ENCODE measurements at places on chromosomes 3 and 15.

DNA sequence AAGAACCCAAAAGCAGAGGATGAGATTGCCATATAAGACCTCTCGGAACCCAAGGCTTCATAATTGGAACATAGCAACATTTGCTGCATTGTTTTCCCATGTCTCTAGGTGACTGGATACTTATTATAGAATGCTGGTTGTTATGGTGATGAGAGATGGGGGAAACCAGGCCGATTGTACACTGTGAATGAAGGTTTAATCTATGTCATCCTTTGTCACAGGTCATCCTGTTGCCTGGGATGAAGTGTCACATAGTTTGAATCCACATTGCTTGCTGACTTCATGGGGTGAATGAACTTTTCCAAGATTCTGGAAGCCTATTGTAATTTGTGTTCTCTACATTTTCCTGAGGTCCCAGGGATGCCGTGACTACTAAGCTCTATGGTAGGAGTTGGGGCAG is 41.8 kb downstream of the CLEC3B start:
- DNase-seq, result no peak

DNA sequence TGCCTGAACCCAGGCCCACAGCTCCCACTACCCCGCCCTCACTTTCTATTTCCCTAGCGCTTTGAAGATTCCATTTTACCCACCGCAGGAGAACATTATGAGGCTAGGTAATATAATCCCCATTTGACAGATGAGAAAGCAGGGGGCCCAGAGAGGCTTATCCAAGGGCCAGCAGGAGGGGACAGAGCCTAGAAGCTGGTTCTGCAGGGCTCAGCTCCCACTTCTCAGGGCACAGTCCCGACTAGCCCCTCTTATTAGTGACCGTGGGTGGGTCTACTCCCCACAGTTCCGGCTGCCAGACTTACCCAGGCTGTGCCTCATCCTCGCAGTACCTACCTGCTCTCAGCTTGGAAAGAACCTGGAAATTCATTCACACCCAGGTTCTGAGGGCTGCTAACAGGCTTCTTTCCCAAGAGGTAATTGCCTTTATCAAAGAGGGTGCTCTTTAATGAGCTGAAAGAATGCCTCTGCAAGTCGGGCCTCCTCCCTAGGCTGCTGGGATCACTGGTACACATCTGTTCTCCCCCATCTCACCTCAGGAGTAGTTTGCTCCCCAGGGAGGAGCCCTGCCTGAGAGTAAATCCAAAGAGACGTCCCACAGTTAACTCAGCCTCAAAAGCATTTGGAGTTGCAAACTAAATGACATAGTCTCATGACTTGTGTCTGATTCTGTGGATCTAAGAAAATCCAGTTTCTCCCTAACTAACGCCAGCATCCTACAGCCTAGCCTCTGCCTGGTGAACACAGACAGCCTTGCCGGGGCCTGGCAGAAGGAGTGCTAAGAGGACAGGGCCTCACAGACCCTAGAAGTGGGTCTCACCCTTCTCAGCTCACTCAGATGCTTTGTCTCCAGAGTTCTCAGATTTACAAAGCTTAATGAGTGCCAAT is 125.0 kb downstream of the CHSY1 start:
- no peak for DNase-seq

DNA sequence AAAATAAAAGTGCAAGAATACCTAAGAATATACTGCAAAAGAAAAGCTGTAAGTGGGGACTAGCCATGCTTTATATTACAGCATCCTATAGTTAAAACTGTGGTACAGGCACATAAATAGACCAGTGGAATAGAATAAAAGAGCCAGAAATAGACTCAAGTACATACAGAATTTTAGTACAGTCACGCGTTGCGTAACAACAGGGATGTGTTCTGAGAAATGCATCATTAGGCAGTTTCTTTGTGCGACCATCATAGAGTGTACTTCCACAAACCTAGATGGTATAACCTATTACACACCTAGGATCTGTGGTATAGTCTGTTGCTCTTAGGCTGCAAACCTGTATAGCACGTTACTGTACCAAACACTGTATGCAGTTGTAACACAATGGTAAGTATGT is 61.8 kb downstream of the PCCB start:
- DNase-seq, result no peak

DNA sequence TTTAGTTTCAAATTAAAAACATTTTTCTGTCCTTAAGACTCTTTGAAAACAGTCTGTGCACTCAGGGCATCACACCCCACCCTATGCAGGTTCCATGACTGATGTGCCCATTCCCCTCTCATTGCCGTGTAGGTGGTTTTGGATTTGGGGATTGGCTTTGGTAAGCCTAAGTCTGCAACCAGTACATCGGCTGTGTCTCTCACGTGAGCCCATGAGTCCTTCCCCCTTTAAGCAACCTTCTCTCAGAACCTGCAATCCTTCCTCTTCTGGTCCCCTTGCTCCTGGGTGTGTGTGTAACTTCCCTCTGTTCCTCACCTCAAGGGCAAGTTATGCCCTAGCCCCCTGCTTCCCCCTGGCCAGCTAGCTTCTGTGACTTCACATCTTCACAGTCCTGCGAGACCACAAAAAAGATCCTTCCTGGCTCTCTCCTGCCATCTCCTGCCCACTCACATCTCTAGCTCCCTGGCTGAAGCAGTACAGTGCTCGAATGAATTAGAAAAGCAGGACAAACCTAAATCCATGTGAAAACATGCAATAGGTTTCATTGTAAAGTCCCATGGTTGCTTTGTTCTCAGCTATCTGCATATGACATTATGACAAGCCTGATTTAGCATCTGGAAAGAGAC is 126.7 kb downstream of the UACA start:
- DNase-seq, result no peak

DNA sequence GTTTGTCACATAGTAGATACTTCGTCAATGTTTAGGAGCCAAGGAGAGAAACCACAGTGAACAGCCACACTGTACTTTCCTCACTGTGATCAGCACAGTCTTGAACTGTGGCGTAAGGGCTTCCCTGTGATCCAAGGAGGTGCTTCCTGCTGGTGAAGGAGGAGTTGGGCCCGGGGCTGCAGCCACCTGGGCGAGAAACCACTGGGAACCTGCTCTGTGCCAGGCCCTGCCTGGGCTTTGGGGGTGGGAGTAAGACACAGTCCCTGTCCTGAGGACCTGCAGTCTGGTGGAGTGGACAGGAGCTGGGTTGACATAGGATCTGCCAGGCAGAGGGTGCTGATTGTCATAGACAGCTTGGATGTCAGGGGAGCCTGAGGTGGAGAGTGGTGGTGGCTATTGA is 60.5 kb upstream of the MRPS22 start:
- DNase-seq, result no peak

- DNase-seq, result no peak
These were observed 8.4 kb upstream of the FSTL1 start for GRCh38 chr3:120459196-120459595.

DNA sequence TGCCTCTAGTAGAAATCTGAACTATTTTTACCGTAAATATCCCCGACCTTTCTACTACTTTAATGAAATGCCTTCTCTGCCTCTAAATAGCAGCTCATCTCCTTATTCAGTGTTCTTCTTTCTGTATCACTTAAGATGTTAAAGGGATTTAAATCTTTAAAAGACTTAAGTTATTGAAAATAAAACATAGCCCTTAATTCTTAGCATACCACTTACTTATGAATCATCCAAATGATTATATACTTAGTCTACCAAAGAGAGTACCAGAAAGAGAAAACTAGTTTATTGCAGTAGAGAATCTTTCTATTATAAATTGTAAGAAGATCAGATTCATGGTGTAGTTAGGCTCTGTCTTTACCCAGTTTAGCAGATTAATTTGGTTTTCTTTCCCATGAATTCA is 802.0 kb downstream of the TBL1XR1 start:
- no peak for DNase-seq

- DNase-seq, result no peak
These were observed 225.6 kb downstream of the ADAMTS9 start for GRCh38 chr3:64462203-64462602.
